ENCODE measurements at places on chromosomes 4 and X. TPM values are rescaled to one million over a fixed set of nuclear protein-coding genes. Genes with fewer than 3 reads are reported as not detected.

UCHL1 gene
- not detected for total RNA-seq

CSN1S1 gene
- total RNA-seq: not detected

XIAP gene
- 26.0 TPM for total RNA-seq

GRCh38 chrX:152897222-152898131 is at the start of gene ZNF185:
Gene ZNF185, plus strand, starts transcription at chrX:152898067. Its CDS starts 16,423 bp downstream, at chrX:152914490.
- H3K27ac ChIP-seq: no peak within 1 kb of the TSS
- H3K36me3 ChIP-seq: no peaks in the 10 kb centered on the region
- H3K27me3 ChIP-seq: peaks cover 4% of the 10 kb centered on the region
- no peak for DNase-seq
- no peaks in the 10 kb centered on the region for H3K4me1 ChIP-seq

ENOPH1 gene
- total RNA-seq: 17.9 TPM

TRIM61 gene
- total RNA-seq: 0.47 TPM

DNA sequence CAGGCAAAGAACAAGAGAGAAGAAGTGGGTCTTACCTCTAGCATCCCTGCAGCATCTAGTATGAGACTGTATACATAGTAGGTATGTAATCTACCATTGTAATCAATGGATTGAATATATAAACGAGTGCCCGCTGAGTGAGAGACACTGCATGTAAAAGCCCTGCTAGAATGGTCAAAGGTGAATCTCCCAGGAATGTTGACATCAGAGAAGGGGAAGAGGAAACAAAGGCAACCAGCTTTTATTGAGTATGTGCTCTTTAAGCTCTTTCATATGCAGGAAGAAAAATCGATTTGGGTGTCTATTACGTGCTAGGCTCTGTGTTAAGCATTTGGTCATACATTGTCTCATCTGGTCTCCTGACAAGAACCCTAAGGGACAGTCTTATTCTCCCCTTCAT is 91.9 kb upstream of the KLHL13 start:
- DNase-seq: no peak
- H3K27me3 ChIP-seq: no peaks in the 10 kb centered on the region
- H3K4me3 ChIP-seq: no peak overlapping the region
- no peaks in the 10 kb centered on the region for H3K4me1 ChIP-seq

- no peak for DNase-seq
- no peaks in the 10 kb centered on the region for H3K27me3 ChIP-seq
- H3K27ac ChIP-seq: no peak overlapping the region
- no peaks in the 10 kb centered on the region for H3K36me3 ChIP-seq
- peaks cover 3% of the 10 kb centered on the region for H3K4me1 ChIP-seq
Observed at GRCh38 chrX:3585719-3586118, 127.7 kb downstream of the PRKX start.

GRCh38 chr4:20368926-20369325 is 117.2 kb downstream of the SLIT2 start:
- no peaks in the 10 kb centered on the region for H3K4me1 ChIP-seq
- H3K4me3 ChIP-seq: no peak overlapping the region
- DNase-seq: no peak
- H3K27me3 ChIP-seq: no peaks in the 10 kb centered on the region
- no peak overlapping the region for H3K27ac ChIP-seq

GABRG1 gene
- total RNA-seq: not detected

DNA sequence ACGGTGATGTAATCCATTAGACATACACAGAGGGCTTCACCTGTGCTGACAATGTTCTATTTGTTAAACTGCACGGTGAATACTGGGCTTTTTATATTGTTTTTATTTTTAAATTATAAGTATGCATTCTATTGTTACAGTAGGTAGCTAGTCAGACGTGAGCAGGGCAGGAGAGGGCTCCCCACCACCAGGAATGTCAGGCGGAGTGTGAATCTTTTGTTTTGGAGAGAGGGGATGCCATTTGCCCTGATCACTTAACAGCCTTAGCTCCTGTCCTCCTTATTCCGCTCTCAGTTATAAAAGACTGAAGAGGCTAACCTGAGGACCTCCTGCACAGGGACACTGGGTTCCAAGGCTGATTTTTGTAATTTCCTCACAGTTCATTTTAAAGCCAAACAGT is 151.6 kb upstream of the TAPT1 start:
- H3K27me3 ChIP-seq: no peaks in the 10 kb centered on the region
- DNase-seq: no peak
- H3K4me3 ChIP-seq: no peak overlapping the region
- H3K4me1 ChIP-seq: no peaks in the 10 kb centered on the region
- H3K27ac ChIP-seq: no peak overlapping the region

Data from CD4-positive, alpha-beta T cell (primary cell).